ENCODE measurements at places on chromosomes 7 and 10.
A peak's percentile ranks its signal among the peaks of the same experiment; 100 is the strongest.

GRCh38 chr10:128627811-128628210 lies 501.6 kb upstream of the MKI67 start:
- no peak for DNase-seq

DNA sequence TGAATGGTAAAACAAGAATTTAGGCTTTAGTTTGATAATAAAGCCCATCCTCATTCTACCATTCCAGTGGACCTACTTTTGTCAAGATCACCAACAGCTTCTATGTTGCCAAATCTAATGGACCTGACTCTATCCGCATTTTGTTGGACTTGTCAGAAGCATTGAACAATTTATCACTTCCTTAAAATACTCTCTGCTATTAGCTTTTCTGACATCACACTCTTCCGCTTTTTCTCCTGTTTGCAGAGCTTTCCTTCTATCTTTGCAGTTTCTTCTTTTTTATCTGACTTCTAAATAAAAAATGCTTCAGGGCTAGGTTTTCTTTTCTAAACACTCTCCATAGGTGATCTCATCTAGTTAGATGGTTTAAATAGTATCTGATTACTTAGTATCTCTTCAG lies 42.7 kb upstream of the SMIM30 start:
- no peak for DNase-seq

GRCh38 chr7:129343099-129343700 lies 91.0 kb upstream of the STRIP2 start:
- DNase-seq = peak; percentile 48

DNA sequence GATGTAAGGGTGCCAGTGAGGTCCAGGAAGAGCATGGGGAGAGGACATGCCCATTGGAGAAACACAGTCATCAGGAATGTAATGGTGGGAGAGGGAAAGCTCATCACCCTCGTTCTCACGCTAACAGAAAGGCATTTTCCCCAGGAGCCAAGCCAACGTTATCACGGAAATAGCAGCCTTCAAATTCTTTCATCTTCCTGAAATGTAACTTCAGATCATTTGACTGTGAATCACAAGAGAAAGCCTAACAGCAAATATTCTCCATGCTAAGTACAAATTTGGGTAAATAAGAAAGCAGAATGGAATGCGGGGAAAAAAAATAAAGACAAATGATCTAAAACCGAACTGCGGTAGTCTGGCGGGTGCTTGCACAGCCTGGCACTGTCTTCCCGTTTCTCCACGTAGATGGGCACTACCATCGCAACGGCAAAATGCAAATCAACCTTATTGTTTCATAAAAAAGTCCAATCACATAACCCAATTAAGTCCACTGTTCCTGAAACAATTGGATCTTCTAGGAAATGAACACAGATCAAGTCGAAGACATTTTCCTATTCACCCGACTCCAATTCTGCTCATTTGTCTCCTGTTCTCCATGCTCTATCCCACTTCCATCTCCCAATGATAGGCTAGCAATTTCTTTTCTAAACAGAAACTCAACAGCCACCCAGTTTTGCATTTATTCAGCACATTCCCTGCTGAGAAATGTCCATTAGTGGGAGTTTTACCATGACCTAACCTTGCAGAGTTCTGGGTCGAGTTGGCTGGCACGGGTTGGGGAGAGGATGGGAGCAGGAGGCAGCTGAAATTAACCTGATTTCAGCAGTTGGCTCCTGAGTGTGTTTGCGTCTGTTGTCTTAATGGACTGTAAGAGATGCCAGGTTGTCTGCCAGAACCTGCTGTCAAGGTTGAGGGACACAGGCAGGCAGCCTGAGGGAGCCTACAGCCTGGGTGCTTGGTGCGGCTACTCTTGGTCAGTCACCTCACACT lies 74.6 kb upstream of the FRMD4A start:
- peak; percentile 96 for DNase-seq

DNA sequence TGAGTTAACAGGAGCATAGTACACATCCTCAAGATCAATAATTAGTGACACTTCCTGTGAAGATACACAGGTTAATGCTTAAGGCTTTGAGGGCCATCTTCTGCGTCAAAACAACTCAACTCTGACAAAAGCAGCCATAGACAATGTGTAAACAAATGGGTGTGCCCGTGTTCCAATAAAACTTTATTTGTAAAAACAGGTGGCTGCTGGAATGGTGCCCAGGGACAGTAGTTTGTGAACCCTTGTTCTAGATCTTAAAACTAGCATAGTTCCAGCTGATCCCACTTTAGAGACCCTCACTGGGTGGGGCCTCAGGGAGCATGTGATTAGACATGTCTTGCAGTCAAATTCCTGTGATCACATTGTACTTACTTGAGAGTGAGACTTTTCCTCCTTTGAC lies 7.8 kb downstream of the OR2A14 start:
- no peak for DNase-seq

DNA sequence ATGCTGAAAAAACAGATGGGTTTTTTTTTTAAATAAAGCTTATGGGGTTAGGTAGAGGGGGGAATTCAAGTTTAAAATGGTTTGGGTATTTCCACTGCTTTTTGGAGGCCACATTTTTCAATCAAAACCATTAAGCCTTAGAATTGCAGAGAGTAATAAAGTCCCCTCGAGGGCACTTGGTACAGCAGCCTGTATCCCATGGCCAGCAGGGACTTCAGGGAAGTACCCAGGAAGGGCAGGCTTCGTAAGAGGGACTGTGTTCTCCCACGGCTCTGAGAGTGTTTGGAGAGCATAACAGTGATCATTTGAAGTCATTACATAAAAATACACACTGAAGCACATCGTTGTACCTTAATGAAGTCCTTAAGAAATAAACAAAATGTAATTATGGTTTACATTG lies 432.7 kb downstream of the DPP6 start:
- DNase-seq = no peak

GRCh38 chr10:89478739-89479654 lies 56.4 kb downstream of the SLC16A12 start:
- DNase-seq = peak; percentile 21

GRCh38 chr10:71241114-71241829 lies 28.9 kb downstream of the UNC5B start:
- peak; percentile 80 for DNase-seq

GRCh38 chr7:106089647-106090046 lies 22.5 kb downstream of the SYPL1 start:
- DNase-seq = no peak

DNA sequence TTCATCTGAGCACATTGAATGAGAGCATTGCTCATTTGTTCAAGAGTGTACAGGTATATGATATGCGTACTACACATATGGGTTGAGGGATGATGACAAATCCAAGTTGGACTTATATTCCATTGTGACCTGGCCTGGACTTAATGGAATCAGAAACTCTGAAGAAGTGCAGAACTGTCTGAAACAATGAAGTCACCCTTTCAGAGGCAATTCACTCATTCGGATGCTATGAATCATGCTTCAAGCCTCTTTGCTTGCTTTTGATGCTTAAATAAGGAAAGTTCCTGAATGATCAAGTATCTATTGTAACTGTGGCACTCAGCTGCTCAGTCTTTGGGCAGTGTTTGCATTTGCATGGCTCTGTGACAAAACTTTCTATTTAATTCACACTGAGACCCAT lies 93.4 kb downstream of the ZNF365 start:
- peak; percentile 51 for DNase-seq

DNA sequence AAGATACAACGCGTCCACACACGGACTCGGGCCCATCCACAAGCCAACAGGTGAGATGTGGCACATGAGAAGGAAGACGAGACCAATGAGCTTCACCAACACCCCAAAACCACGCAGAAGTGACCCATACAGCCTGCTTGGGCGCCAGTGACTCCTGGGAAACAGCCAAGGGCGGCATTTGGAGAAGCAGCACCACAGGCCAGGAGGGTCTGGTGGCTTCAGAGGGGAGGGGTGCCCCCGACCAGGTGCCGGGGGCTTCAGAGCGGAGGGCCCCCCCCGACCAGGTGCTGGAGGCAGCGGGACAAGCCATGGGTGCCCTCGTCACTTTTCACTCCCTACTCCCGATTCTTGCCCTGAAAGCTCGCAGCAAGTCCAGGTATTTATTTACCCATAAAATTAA lies 140.1 kb downstream of the DIP2C start:
- DNase-seq = no peak

DNA sequence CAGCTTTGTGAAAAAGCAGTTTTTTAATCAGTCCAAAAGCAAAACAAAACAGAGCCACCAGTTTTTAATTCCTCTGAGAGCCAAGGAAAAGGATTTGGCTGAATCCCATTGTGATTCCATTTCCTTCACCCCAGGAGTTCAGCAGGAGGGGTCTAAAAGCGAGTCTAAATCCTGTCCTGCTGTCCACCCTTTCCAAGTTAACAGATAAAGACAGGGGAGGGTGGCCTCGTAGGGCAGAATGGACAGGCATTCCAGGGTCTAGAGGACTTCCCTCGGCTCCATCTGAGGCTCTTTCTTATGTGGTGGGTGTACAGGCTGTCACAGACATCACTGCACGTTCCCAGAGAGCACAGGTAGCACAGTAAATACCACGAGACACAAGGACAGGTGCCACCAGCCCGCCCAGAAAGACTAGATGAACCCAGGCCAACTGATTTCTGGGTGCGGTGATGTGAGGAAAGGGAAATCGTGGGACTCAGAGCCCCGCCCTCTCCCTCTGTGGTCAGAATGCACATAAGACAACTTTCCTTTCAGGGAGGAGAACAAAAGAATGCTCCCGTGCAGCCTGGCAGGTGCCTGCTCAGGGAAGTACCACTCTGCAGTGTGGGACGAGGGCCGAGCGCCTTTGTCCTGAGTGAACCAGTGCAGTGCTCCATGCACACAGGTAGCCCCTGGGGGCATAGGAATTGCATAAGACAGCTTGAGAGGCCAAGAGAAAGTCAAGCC lies 119.7 kb downstream of the ABLIM1 start:
- DNase-seq = no peak

DNA sequence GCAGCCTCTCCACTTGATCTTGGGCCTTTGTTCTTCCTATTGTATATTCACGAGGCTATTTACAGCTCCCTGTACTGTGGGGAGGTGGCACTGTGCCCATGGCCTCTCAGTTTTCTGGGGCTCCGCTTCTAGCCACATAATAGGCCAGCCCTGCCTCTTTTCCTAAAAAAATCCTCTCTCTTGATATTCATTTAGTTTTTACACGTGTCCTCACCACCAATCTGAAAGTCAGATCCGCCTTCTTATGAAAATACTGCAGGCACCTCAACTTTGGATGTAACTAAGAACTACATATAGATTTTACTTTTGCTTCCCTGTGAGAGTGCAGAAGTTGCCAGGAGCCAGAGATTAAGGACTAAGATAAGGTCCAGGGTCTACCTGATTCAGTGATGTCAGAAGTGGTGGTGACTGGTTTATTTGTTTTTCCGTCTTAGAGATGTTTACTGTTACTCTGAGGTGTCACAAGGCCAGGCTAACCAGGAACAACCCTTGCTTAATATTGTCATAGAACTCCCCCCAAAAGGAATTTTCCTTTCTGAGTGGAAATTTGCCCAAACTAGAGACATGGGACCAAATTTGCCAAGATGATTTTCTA lies 7.8 kb downstream of the BAMBI start:
- no peak for DNase-seq

GRCh38 chr10:69360485-69361302 lies 56.0 kb downstream of the TACR2 start:
- peak; percentile 66 for DNase-seq

DNA sequence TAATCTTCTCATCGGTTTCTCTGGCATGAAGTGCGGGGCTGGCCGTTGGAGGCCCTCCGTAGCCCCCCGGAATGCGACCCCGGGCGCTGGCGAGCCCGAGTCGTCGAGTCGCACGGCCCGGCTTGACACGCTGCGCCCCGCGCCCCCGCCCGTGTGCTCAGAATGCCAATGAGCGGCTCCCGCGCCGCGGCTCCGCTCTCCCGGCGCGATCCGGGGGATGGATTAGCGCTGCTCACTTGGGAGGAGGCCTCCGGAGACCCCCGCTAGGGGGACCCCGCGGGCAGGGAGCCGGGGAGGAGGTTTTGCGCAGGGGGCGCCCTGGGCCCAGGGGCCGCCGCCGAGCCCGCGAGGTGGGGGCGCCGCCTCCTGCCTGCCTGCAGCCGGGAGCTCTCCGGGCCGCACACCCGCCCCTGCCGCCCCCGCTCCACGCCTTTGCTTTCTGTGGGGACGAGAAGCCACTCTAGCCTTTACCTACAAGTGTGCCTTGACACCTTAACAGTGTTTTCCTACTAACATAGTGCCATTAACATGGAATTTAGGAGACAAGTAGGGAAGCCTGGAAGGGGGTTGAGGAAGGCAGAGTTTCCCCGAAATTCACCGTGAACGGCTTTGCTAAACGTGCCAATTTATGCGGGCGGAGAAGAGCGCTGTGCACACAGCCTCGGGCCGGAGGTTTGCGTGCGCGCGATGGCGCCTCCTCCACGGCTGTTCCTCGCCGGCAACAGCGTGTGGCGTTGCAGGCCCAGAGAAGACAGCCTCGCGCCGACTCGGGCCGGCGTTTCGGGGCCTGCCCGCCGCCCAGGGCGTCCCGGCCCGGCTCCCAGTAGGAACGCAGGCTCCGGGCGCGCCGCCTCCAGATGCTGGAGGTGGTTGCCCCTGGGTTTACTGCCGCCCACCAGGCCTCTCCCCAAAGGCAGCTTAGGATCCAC lies 7.1 kb downstream of the SHH start:
- DNase-seq = peak; percentile 64

- DNase-seq = no peak
These were observed 54.5 kb upstream of the FAM180A start for GRCh38 chr7:135803143-135803542.

- no peak for DNase-seq
These were observed 316.4 kb downstream of the DNAJB6 start for GRCh38 chr7:157652954-157653826.

GRCh38 chr10:37713642-37714041 lies 143.8 kb downstream of the ZNF248 start:
- DNase-seq = no peak

- DNase-seq = no peak
These were observed 304.8 kb downstream of the LRMDA start for GRCh38 chr10:75736151-75736640.

GRCh38 chr10:102675011-102675665 lies 30.9 kb downstream of the TRIM8 start:
- DNase-seq = no peak

DNA sequence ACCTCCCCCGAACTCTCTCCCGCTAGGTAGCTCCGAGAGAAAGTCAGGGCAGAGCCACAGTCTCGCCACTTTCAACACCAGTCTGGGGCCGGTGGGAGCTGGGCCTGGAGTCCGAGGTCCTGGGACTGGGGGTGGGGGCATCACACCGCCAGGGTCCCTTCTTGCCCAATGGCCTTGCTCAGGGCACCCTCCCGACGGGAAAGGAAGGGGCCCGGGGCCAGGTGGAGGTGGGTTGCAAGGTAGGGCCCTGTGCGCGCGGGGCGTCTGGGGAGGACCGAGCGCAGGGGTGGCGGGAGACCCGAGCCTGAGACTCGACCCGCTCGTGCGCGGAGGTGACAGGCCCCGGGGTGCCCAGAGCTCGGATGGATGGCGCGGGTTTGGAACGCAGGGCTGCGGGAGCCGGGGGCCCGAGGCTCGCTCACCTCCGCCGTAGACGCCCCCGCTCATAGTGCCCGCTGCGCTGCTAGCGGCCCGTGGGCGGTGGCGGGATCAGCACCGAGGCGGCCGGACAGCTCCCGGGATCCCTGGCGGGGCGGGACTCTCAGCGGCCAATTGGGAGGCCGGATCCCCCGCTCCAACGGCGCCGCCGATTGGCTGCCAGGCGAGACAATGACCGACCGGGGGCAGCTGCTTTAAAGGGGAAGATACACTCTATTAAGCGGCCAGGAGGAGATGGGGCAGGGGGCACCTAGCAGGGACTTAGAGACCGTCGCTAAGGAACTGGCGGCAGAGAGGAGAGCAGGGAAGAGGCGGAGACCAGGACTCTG lies at the start of gene ACTL6B:
TSS of gene ACTL6B (minus strand) at position 541 of the 767 bp plus-strand sequence. CDS start at position 447, 94 bp downstream.
- peak; percentile 56 for DNase-seq

All from fibroblast of skin of scalp (primary cell).